ENCODE measurements at places on chromosomes 13 and 19. TPM values are rescaled to one million over a fixed set of nuclear protein-coding genes. Genes with fewer than 3 reads are reported as not detected.

Gene KLK14
- not detected for total RNA-seq

Gene ACER1
- total RNA-seq, result not detected

GRCh38 chr13:106536244-106537034 lies 977 bp upstream of the EFNB2 start:
- peak; percentile 88 for DNase-seq

Gene NLRP8
- total RNA-seq, result not detected

DNA sequence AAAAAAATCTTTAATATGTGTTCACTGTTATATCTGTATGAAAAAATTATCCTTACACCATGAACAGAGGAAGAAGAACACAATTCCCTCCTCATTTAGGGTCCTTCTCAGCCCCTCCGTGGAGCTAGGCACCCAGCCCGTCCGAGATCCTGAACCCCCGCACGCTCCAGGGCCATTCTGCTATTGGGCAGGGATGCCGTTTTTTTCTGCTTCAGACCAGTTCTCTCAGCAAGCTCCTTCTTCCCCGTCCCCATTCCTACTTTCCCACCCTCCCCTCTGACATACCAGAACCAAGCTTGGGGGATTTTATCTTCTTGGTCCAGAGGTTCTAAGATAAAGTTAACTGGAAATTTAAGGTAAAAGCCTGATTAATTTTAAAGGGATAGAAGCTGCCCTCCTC lies 36.2 kb downstream of the ATP12A start:
- no peak for DNase-seq

DNA sequence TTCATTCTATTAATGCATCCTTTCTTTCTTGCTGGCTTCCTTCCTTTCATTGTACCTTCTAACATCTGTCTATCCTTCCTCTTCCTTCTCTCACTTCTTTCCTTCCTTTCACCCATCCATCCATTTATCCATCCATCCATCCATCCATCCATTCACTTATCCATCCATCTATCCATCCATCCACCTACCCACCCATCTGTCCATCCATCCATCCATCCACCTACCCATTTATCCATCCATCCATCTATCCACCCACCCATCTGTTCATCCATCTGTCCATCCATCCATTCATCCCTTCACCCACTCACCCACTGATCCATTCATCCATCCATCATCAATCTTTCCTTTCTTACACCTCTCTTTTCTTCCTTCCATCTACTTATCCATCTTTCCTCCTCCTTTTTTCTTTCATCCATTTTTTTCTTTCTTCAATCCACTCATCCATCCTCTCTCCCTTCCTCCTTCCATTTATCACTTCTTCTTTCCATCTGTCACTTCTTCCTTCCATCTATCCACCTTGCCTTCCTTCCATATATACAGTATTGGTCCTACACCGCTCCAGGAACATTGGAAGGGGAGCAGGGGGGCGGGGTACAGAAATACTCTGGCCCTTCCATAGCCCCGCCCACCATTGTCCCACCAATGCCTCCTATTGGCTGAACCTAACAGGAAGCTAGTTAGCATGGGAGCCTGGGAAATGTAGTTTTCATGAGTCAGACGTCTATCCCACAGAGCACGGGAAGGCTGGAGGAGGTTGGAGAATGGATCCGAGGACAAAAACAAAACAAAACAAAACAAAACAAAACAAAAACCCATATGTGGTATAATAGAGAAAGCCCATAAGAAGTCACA lies 45.9 kb downstream of the MBD3L1 start:
- no peak for DNase-seq

- DNase-seq, result no peak
These were observed 60.3 kb downstream of the SLC7A9 start for GRCh38 chr19:32809254-32809653.

DNA sequence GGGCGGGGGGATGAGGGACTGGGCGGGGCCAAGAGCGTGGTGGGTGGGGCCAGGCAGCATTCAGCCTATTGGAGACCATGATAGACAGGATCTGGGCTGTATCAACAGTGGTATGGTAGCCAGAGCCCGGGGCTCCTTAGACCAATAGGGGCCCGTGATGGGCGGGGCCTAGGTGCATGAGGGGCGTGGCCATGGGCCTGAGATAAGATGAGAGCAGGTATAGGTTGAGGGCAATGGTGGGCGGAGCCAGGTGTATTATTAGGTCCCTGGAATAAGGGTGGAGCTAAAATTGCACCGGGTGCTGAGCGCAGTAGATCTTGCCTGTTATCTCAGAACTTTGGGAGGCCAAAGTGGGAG lies 5.3 kb downstream of the ABCA7 start:
- DNase-seq, result peak; percentile 33

Gene KLF2
- not detected for total RNA-seq
